ENCODE measurements at places on chromosomes 2 and 18.

DNA sequence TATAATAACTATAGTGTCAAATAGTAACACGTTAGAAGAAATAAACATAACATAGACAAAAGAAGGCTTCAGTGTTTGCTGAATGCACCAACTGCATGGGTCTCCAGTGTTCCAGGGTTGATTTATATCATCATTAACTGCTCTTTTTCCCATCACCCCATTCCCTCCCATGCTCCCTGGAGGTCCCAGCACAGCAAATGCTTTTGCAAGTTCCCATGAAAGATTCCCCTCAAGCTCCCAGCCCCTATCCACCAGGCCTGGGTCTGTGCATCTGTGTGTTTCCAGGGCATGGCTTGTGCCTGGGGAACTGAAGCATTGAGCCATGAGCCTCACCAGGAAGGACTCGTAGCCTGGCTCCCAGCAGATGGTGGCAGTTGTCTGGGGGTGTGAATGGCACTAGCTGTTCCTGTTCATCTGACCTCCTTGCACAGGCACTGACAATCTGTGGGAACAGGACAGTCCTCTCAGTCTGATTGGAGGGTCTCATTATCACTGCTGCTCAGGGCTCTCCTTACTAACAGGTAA lies 164.6 kb upstream of the RMP24 start:
- DNase-seq: no peak

DNA sequence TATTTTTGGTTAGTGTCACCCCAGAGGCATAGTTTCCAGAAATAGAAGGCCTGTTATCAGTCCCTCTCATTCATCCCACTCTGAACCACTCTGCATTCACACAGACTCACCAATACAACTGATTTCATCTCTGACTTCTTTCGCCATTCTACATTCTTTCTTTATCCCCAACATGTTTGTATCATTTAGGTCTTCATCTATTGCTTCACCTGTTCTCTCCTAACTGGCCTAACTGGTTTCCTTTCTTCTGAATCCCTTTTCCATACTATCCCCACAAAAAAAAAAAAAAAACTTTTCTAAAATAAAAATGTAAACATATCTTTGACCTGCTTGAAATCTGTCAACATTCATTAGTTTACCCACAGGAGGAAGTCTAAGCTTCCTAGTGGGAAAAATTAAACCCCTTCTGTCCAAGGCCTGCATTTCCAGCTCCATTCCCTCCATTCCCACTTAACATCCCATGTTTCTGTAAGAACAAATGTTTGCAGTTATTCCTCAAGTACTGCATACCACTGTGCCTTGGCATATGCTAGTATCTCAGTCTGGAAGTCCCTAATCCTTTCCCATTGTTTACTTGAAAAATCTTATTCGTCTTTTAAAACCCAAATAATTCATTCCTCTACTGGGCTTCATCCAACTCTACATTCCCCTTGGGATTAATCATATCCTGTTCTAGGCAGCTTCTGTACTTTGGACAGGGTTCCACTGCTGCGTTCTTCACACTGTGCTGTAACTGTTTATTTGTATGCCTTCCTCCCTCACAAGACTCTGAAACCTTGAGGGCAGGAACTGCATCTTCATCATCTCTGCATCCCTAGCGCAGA lies 68.5 kb downstream of the FIGN start:
- DNase-seq: no peak

DNA sequence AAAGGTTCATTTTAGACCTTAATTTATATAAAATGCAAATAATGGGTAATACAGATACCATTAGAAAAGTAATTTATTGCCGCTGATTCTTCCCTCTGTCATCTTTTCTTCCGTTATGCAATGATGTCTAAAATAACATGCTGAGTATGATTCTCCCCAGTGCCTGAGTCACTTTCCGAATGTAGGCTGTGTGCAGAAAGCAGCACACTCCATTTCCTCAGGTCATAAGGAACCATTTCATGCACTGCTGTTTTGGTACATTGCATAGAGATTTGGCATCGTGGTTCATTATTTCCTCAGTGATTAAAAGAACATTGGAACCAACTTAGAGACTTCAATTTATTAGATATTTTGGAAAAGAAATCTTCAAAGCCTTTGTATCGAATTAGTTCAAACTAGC lies 173.5 kb downstream of the CDH2 start:
- no peak for DNase-seq

GRCh38 chr2:7900593-7900992 lies 781.3 kb upstream of the ID2 start:
- DNase-seq: no peak

DNA sequence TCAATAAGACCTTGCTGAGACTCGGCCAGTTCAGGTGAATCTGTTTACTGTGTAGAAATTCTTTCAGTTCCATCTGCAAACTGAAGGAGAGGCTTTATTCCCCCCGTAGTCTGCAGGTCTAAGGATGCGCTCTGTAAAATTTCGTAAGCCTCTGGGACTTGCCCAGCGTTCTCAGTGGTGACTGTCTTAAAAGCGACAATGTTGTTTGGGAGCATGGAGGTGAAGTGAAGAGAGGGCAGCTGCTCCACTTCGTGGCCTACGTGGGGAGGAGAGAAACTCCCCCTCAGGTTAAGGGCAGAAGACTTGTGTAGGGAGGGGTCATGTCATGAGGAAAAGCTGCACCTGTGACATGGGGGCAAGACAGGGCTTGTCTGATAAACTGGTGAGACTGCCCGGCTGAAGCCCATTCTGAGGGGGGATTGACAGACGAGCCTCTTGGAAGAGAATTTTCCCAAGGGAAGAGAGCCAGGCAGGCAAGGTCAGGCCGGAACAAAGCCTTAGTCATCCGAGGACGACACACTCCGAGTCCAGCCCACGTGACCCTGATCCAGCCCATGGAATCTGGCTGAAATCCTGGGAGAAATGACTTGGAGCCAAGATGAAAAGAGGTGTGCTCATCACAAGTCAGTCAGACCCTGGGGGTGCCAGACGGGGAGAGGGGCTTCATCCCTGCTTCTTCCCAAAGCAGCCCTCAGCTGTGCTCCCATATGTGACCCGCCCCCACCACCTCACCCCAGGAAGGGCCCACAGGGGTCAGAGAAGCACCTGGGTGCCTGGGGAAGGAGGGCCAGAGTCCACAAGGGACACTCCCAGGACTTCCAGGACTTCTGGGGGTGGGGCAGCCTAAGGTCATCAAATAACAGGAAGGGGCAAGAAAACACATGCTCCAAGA lies 88.5 kb upstream of the SH3BP4 start:
- no peak for DNase-seq

- DNase-seq: no peak
These were observed 27.2 kb downstream of the CHST10 start for GRCh38 chr2:100390001-100390940.

- DNase-seq: no peak
These were observed 179.2 kb downstream of the MEMO1 start for GRCh38 chr2:31831585-31831984.

DNA sequence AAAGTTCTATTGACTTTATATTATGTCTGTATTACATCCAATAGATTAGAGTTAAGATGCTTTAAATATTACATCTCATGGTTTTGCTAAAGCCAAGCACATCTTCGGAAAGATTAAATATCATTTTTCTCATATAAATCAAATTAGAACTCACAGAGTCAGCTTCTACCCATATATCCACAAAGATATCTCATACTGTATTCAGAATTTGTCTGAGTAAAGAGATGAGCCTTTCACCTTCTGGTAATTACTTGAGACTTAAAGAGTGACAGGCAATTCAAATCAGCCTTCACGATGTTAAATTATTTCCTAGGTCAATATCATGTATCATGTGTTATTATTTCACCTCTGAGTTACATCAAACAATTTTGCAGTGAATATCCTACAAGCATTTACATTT lies 13.0 kb downstream of the CCDC178 start:
- no peak for DNase-seq

DNA sequence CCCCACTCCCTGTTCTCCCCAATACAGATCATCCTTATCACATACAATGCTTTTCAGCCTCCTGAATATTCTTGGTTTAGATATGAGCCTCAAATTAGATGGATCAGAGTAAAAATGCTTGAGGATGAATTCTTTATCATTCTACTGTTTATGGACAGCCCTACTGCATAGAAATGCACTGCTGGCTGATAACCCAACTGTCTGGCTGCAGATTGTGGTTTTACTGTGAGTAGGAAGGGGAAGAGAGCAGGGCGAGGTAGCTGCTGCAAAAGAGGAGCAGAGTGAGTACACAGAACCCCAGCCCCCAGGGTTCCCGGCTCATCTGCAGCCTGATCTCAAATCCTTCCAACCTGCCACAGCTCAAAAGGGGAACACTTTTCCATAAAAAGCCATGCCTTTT lies 29.4 kb upstream of the NCOA1 start:
- DNase-seq: no peak

- no peak for DNase-seq
These were observed 23.7 kb downstream of the PGAP1 start for GRCh38 chr2:196902828-196903227.

- no peak for DNase-seq
These were observed 9.5 kb upstream of the INSIG2 start for GRCh38 chr2:118078734-118079133.

GRCh38 chr2:64151476-64151875 lies 7.3 kb upstream of the PELI1 start:
- no peak for DNase-seq

DNA sequence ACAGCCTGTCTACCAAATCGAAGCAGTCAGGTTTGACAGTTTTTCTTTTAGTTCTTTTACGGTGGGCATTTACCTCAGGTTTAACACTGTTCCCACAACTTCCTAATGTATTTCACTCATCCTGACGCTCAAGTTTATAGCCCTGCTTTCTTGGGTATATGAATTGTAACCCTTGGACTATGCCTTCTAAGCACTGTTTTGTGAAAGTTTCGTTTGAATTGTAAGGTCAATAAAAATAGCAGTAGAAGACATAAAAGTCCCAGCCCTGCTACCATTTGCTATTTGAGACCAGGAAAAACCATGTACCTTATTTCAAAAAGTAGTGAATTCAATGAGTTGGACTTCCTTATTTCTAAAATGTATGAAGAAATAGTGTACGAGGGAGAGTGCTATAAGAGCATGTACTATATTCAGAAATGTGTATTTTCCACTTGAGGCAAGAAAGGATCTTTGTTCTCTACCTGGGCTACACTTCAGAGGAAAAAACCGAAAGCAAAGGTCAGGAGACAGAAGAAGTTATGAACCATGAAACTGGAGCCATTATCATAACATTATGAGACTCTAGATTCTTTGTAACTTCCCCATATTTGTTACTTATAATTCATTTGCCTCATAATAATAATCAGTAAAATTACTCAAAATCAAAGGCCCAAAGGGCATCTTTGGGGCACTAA lies 1.9 kb upstream of the ZC3H15 start:
- DNase-seq: no peak

Data from stimulated activated CD4-positive, alpha-beta T cell treated with anti-CD3 and anti-CD28 coated beads, TNF-alpha, amount 100 ng/mL, for 1 hour (primary cell).